RCC 7860 (cell line): ENCODE measurements at places on chromosomes 11 and 22.
A peak's percentile ranks its signal among the peaks of the same experiment; 100 is the strongest.

DNA sequence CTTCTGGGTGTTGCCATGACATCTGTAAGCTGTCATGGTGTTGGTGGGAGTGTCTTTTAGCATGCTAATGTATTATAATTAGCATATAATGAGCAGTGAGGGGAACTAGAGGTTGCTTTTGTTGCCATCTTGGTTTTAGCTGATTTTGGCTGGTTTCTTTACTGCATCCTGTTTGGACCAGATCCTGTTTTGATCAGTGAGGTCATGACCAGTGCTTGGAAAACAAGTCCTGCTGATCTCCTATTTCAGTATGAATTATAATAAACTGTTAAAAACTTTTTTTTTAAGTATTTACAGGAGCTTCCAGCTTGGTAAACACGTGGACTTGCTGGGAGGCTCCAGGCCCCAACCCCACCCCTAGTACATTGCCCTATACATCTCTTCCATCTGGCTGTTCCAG is 30.5 kb upstream of the P4HA3 start:
- no peak for DNase-seq

DNA sequence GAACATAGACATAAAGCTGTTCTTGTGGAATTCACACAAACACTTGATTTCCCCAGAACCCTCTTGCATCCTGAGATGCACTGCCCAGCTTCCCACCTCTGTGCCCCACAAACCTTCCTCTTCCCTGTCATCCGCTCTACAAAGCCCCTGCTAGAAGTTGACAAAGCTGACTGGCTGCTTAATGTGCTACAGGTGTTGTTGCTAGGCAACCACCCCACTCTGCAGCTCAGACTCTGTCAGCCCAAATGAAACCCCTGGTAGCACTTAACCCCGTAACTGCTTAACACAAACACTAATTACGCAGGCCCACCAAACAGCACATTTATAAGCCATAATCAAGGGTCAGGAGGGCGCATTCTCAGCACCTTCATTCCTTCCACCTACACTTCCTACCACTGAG is 172.0 kb upstream of the CADM1 start:
- no peak for DNase-seq

DNA sequence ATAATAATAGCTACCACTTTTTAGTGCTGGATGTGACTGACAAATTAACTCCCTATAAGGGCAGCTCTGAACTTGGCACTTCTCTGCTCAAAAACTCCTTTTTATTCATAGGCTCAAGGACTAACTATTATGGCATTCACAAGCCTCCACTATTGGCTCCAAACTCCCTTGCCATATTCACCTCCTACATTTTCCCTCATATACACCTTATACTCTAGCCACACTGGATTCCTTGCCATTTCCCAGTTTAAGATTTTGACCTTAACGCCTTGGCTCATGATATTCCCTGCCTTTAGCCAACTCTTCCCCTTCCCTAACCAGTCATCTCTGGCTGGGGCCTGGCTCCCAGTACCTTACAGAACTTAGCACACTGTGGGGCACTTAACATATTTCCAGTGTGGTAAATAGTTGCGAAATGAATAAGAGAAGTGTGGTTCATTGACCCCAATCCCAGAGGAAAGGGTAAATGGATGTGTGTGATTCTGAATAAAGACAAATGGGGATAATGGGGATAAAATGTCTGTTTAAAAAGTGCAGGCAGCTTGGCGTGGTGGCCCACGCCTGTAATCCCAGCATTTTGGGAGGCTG is 40.0 kb upstream of the SORL1 start:
- DNase-seq, result no peak

- no peak for DNase-seq
Measured at GRCh38 chr11:75925785-75926164, 110.8 kb downstream of the UVRAG start.

- DNase-seq, result peak; percentile 37
Measured at GRCh38 chr11:46826310-46827044, 19.6 kb downstream of the CKAP5 start.

- DNase-seq, result no peak
Measured at GRCh38 chr11:10752486-10752885, 1.4 kb downstream of the CTR9 start.

DNA sequence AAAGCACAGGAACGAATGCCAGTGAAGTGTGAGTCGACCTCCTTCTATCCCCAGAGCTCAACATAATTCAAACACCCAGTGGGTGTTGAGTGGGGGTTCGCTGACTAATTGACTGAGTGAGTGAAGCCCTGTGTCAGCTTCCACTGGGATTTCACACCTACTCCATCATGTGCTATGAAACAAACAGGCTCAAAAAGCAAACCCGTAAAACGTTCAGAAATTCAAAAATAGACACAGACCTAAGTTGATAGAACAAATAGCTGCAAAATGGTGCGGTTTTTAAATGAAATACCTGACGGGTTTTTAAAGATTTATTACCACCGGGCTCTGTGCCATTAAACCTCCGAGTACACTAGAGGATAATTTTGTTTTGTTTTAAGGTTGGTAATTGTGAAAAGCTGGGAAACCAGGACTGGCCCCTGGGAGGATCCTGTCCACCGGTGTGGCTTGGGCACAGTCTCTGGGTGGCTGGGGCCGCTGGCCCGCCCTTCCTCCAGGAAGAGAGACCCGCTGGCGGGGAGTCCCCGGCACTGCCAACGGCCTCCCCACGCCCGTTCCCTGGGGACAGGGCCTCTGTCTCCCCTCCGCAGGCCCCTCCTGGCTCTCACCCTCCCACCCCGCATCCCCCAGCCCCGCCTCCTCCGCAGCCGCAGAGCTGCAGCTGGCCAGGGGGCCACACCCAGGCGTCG is 13.6 kb downstream of the KCNJ5 start:
- no peak for DNase-seq
